Naive B cell (primary cell): ENCODE measurements at places on chromosomes 4 and X. TPM values are rescaled to one million over a fixed set of nuclear protein-coding genes. Genes with fewer than 3 reads are reported as not detected.

Gene MAGEB4
- polyA plus RNA-seq, result not detected

Gene APELA
- not detected for polyA plus RNA-seq

Gene PAGE2
- polyA plus RNA-seq, result not detected

Gene JADE3
- 3.4 TPM for polyA plus RNA-seq

Gene HHIP
- polyA plus RNA-seq, result not detected
